ENCODE measurements at places on chromosomes 7 and 10.
A peak's percentile ranks its signal among the peaks of the same experiment; 100 is the strongest.

GRCh38 chr10:22326145-22326702 is 5.3 kb downstream of the BMI1 start:
- DNase-seq: no peak

DNA sequence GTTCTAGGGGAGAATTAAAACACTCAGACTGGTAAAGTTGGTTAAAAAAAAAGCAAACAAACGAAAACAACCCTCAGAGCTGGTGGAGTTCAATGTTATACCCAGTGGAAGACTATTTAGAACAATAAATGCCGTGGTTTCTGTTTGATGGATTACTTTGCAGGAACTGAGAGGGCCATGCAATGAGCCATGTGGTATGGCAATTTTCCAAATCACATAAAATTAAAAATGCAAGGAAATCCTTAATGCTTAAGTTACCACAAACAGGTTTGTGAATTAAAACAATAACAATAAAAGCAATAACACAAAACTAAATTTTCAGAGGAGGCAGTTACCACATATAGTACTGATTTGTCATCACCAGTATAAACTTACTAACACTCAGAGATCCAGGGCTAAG is 96.9 kb downstream of the RTKN2 start:
- DNase-seq: peak; percentile 69

DNA sequence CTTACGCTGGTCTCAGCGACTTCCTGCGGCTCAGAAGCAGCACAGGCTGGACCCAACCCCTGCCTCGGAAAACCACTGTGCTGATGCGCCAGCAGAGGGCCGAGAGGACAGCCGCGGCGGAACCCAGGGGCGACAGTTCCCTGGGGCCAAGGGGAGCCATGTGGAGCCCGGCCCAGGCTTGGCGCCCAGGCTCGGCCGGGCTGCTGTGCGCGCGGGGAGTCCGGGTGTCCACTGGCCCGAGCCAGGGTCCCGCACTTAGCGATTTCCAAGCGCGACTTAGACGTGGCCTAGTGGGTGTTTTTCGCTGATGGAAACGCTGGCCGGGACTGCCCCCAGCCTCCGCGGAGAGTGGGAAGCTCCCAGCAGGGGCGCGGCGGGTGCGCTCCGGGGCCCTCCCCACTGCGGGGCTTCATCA is 18.6 kb upstream of the ZNF32 start:
- peak; percentile 48 for DNase-seq

GRCh38 chr7:147923841-147924240 is 666.7 kb upstream of the C7orf33 start:
- no peak for DNase-seq

GRCh38 chr7:69603937-69604494 is 5.7 kb downstream of the AUTS2 start:
- no peak for DNase-seq

DNA sequence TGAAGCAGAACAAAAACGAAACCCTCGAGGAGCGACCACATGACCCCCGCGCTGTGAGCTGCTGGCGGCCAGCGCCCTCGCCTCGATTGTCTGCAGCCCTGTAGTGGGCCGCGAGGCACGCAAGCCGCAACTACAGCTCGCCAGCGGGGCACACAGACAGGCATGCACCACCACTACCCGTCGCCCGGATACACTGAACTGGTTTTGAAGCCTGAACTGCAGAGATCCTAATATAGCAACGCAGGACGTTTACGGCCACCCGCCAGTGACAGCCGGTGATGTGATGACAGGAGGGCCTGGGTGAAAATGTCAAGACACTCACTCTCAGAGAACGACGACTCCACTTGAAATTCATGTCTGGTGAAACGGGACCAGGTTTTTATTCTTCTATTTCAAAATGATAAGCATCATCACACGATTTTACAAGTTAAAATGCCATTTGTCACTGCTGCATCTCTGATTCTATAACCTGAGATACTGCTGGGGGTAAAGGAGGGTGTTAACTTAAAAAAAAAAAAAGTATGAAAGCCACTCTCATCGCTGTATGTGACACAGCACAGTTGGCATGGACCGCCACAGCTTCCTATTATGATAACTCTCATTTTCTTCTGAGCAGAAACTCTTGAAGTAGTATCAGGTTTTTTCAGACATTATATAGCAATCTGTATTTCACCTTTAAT is 120.3 kb upstream of the DIP2C start:
- no peak for DNase-seq

DNA sequence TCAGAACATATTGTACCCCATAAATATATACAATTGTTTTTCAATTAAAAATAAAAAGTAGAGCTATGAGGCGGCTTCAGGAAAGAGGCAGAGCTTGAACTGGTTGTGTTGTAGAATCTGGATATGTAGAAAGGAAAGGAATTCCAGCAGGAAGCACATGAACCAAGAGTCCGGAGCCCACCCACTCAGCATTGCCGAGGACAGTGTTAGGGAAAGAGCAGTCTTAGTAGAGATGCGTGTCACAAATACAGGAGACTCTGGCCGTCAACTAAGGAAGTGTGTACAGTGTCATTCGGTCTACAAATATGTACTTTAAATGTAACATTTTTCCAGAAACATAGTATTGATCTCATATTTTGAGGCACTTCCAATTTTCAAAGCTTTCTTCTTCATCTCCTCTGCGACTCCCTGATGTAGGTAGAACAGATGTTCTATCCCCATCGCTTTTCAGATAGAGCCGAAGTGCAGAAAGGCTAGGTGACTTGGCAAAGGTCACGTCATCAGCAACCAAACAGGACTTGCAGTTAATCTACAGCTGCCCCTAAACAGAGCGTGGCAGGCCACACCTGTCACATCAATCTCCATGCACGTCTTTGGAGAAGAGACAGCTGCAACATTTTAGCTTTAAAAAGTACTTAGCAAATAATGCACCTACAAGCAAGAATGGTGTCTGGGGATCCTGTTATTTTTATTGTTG is 25.3 kb upstream of the GJD4 start:
- DNase-seq: no peak

GRCh38 chr7:133602291-133602690 is 349.4 kb downstream of the EXOC4 start:
- peak; percentile 34 for DNase-seq

- DNase-seq: peak; percentile 69
Observed at GRCh38 chr7:43117095-43117494, 4.6 kb downstream of the HECW1 start.

Data from EH (cell line).